Lower leg skin (tissue), 4 donors: ENCODE measurements at places on chromosomes 7 and 10. TPM values are rescaled to one million over a fixed set of nuclear protein-coding genes. Genes with fewer than 3 reads are reported as not detected.
A peak's percentile ranks its signal among the peaks of the same experiment; 100 is the strongest.

DNA sequence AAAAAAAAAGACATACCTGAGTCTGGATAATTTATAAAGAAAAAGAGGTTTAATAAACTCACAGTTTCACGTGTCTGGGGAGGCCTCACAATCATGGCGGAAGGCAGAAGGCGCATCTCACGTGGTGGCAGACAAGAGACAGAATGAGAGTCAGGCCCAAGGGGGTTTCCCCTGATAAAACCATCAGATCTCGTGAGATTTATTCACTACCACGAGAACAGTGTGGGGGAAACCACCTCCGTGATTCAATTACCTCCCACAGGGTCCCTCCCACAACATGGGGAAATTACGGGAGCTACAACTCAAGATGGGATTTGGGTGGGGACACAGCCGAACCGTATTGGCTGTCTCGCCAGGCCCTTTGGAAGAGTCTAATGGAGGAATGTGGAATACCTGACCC, 9.0 kb upstream of the MAFK start:
- no peak for DNase-seq

- DNase-seq = no peak
Measured at GRCh38 chr7:34756691-34757090, 98.7 kb downstream of the NPSR1 start.

GRCh38 chr7:108000875-108001763, 1.8 kb downstream of the LAMB1 start:
- peak; percentile 89 for DNase-seq

DNA sequence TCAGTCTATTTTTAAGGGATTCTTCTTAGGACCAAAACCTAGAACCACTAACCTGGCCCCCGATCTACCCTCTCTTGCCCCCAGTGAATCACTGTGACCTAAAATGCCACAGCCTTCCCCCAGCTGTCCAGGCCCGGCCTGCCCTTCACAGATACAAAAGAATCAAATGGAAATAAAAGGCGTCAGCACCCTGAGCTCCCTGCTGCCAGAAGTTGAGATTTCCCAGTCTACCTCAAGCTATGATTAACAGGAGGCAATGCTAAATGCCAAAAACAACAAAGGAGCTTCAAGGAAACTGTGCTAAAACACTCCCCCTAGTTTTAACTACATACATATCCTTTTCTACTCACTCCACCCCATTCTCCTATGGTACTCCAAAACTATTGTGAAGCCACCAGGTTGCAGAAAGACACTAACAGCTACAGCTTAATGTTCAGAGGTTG, 67.8 kb downstream of the GSAP start:
- DNase-seq = no peak

DNA sequence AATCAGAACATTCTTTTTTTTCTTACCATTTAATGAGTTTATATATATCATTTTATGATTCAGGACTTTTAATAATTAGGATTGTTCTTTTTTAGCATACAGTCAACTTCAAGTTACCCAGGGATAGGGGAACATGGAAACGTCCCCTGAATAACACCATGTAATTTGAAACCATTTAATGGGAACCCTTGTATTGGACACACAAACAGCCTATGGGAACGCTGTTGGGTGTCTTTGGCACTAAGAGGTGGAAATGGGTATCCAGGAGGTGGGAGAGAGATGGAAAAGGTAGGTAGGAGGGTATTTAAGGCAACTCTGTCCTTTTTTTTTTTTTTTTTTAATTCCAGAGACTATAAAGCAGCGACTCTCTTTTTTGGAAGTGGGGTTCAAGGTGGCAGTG, 2.6 kb downstream of the LUC7L2 start:
- DNase-seq = no peak

SUN3 gene
- total RNA-seq = not detected

ECD gene
- total RNA-seq = 29.8 TPM

KIF11 gene
- 3.1 TPM for total RNA-seq

GPRIN2 gene
- total RNA-seq = 118 TPM
